Activated CD8-positive, alpha-beta memory T cell treated with anti-CD3 and anti-CD28 coated beads for 24 hours (primary cell): ENCODE measurements at places on chromosomes 7 and 10.

DNA sequence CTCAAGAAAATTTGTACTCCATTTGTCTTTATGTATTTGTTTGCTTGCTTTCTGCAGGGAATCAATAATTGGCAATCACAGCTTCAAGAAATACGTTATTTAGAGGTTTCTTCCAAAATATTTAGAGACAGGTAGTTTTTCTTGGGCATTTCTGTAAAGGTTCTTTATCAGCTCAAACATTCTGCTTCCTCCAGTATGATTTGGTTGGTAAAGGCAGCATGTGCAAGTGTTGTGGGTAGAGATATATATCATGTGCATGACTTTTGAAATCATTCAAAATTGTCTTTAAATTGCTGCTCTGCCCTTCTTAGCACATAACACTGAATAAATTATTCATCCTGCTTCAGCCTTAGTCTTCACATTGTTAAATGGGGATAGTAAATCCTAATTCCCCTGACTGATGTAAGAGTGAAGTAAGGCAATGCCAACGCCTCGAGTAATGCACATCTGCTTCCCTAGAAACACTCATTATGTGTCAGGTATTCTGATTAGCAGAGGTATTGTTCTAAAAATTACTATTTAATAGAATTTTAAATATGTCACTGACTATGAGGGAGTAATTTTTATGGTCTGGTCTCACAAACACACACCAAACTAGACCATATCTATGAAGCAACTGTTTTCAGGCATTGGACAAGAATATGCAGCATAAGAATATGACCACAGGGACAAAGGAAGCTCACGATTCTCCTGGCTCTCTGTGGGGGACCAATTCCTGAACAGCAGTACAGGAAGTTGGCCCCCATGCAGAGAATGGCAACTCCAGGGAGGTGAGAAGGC, 77.3 kb upstream of the AKR1E2 start:
- no peak for DNase-seq

- no peak for DNase-seq
Observed at GRCh38 chr7:1223196-1223981, 9.3 kb upstream of the UNCX start.

DNA sequence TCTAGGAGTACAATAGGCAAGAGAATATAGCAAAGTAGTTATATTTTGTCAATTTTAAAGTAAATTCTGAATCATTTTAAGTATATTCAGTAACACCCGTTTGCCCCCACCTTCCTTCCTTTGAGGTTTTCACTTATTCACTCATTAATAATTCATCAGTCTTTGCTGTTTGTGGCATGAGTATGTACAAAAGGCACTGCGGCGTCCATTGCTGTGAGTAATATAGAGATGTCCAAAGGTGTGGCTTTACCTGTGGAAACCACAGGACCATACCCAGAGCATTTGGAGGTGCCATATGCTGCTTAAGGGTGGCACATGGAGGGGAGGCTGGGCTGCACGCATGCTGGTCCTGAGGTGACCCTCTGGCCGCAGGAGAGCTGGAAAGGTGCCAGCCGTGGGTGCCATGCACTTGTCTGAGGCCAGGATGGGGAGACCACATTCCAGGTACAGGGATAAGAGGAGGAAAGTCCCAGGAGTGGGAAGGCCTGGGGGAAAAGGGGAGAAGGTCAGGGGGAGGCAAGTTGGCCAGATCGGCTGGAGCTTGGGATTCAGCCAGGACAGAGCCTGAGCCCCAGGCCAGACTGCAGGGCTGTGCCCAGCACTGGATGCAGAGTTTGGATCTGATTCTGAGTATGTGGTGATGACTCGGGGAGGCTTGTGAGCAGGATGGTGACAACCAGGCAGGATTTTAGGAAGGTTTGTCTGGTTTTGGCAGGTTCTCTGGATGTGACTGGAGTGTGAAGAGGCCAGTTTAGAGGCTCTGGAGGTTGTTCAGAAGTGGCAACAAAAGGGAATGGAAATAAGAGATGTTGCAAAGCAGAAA, 223.4 kb downstream of the MGMT start:
- no peak for DNase-seq

DNA sequence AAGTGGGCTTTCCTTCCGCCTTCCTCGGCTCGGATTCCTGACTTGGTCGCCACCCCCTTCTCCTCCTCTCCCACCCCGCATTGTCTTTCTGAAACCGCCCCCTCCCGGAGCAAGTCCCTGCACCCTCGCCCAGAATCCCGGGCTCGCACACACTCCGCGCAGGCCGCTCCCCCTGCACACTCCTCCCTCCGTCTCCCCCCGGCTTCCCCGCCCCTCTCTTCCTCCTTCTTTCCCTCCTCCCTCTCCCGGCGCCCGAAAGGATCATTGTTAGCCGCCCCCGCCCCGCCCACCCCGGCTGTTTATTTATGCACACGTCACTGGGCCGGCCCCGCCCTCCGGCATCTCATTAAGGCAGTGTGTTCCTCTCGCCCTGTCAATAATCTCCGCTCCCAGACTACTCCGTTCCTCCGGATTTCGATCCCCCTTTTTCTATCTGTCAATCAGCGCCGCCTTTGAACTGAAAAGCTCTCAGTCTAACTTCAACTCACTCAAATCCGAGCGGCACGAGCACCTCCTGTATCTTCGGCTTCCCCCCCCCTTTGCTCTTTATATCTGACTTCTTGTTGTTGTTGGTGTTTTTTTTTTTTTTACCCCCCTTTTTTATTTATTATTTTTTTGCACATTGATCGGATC, at the start of gene TCF7L2:
TCF7L2 (plus strand) TSS at position 373 of the 633 bp plus-strand sequence. CDS start 510 bp downstream, outside the sequence.
- DNase-seq: peak; percentile 72

GRCh38 chr10:122349758-122350369, 24.6 kb upstream of the PLEKHA1 start:
- DNase-seq: no peak

GRCh38 chr10:132223611-132224342, 37.0 kb downstream of the DPYSL4 start:
- DNase-seq: no peak

- DNase-seq: peak; percentile 70
Observed at GRCh38 chr7:101362334-101363195, at the start of gene COL26A1. Gene COL26A1, plus strand, starts transcription at chr7:101362875. Its CDS starts 158 bp downstream, at chr7:101363033.

- DNase-seq: no peak
Observed at GRCh38 chr10:102614888-102615287, 29.4 kb upstream of the TRIM8 start.

- DNase-seq: no peak
Observed at GRCh38 chr7:43362652-43363034, 220.3 kb upstream of the STK17A start.

- DNase-seq: no peak
Observed at GRCh38 chr10:78718032-78718572, 350.7 kb upstream of the ZMIZ1 start.

DNA sequence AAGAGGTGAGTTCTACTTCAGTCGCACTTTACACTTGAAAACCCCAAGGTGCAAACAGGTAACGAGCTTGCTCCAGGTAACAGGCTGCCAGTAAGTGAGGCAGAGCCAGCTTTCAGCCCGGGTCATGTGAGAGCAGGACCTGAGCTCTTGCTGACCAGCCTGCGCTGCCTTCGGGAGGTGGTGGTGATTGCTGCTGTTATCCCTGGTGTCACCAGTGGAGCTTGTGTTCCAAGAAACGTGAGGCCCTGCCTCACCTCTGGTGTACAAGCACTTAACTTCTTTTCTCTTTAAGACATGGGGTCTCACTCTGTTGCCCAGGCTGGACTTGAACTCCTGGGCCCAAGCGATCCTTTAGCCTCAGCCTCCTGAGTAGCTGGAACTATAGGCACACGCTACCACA, 265.0 kb downstream of the CELF2 start:
- DNase-seq: peak; percentile 56

DNA sequence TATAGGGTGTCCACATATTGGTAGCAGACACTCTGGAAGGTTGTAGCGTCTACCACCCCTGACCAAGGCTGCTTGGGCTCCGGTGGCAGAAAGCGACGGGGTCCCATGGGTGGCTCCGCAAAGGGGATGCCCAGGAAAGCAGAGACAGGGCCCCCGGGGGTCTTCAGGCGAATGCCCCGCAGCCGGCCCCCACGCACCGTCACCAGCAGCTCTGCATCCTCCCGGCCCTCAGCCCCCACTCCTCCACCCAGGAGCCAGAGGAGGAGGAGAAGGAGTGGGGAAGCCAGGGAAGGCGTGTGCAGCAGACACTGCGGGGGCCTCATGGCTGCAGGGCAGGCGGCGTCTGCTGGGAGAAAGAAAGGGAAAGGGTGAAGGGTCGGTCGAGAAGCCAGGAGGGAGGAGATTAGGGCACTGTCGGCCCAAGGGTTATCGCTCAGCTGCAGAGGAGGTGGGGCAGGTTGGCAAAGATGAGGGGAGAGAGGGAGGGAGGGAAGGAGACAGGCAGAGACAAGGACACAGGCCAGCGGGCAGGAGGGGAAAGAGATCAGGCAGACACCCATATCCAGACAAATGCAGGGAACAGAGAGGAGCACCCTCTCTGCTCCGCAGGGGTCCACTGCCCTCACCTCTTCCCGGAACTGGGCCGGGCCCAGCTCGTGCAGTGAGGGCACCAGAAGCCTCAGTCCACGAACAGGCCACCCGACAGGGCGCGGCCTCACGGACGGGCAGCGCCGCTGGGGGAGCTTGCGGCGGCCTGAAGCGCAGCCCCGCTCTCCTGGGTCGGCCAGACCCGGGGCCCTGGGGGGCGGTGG, 1.6 kb downstream of the ACHE start:
- DNase-seq: no peak

DNA sequence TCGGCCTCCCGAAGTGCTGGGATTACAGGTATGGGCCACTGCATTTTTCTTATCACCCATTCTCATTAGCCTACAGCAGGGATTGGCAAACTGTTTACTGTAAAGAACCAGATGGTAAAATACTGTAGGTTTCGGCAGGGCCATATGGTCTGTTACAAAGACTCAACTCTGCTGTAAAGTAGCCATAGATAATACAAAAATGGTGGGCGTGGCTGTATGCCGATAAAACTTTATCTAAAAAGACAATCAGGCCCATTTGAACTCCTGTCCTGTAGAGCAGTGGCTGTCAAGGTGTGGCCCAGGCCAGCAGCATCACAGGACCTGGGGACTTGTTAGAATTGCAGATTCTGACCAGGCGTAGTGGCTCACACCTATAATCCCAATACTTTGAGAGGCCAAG, 134.3 kb downstream of the CUX1 start:
- no peak for DNase-seq

DNA sequence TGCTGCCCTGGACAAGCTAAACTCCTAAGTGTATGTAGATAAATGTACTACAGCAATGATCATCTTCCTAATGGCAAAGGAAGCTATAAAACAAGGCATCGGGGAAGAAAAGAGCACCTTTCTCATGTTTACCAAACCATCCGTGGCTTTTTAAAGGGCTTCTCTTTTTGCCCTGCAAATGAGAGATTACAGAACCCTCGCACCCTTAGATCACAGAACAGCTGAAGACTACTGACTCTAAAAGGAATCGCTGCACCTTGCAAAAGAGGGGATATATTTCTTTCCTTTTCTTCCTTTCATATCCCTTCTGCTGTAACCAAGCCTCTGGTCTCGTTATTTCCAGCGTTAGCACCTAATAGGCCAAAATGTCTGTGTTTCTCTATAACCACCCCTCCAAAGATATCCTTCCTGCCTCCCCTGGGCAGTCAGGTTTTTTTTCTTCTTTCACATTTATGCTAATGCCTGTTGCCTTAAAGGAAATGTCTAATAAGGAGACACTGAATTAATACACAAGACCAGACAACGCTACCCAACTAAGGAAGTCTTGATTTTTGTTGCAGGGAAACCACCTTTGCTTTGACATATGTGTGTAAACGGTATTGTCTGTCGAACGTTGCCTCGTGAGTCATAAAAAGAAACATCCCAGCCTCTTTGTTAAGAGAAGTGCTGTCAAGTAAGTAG, 10.5 kb downstream of the ST8SIA6 start:
- no peak for DNase-seq

GRCh38 chr10:44234483-44234875, 150.4 kb downstream of the CXCL12 start:
- DNase-seq: no peak

- no peak for DNase-seq
Observed at GRCh38 chr7:137007001-137007694, 138.7 kb downstream of the CHRM2 start.

DNA sequence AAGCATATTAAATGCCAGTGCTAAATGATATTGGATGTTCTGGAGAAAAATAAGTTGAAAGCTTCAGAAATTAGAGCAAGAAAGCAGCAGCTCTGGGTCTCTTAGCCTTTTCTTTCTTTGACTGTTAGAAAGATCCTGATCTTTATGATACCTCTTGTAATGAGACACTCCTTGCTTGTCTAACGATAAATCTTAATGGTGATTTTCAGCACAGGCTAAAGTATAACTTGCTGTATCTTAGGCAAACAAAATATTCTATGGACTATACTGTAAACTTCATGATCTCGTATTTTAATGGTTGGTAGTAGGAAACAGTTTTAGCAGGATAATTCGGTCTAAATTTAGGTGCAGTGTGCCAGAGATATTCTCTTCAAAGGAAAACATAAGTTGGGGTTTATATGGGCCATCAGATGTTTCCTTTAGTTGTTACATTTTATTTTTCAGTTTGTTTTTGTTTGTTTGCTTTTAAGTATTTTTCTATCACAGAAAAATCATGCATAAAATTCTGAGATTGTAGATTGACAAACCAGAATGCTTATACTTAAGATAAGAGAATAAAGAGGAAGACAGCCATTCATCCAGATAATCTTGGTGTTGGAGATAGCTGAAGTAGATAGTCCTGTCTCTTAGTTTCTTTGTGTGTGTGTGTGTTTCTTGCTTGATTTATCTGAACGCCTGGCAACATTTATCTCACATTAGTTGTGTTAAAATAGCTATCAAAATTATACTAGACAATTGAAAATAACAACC, 4.7 kb downstream of the CASD1 start:
- no peak for DNase-seq

- DNase-seq: no peak
Observed at GRCh38 chr7:79868010-79868409, 266.6 kb upstream of the GNAI1 start.

- no peak for DNase-seq
Observed at GRCh38 chr7:55247428-55247827, 117.7 kb upstream of the LANCL2 start.

DNA sequence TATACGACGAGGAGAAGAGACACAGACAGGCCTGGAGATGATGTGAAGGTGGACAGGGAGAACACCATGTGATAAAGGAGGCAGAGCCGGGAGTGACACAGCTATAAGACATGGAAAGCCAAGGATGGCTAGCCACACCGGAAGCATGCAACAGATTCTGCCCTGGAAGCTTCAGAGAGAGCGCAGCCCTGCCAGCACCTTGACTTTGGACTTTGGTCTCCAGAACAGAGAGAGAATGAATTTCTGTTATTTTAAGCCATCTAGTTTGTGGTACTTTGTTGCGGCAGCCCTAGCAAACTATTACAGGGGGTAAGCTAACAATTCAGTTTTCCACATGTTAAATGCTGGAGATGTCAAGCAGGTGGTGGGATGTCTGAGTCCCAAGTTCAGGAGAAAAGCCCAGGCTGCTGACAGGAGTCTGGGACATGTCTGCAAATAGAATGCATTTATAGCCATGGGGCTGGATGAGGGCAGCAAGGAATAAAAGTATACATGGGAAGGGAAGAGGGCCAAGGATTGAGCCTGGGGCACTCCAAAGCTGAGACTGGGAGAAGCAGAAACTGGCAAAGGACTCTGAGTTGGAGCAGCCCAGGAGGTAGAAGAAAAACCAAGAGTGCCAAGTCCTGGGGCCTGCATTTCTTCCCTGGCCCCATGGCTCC, 65.1 kb downstream of the ATXN7L1 start:
- DNase-seq: no peak

GRCh38 chr10:110502072-110502845, 4.6 kb downstream of the DUSP5 start:
- no peak for DNase-seq
